Stimulated activated CD4-positive, alpha-beta T cell treated with anti-CD3 and anti-CD28 coated beads, Interleukin-2, amount 100 ng/mL, for 24 hours (primary cell): ENCODE measurements at places on chromosomes 12 and 14.

DNA sequence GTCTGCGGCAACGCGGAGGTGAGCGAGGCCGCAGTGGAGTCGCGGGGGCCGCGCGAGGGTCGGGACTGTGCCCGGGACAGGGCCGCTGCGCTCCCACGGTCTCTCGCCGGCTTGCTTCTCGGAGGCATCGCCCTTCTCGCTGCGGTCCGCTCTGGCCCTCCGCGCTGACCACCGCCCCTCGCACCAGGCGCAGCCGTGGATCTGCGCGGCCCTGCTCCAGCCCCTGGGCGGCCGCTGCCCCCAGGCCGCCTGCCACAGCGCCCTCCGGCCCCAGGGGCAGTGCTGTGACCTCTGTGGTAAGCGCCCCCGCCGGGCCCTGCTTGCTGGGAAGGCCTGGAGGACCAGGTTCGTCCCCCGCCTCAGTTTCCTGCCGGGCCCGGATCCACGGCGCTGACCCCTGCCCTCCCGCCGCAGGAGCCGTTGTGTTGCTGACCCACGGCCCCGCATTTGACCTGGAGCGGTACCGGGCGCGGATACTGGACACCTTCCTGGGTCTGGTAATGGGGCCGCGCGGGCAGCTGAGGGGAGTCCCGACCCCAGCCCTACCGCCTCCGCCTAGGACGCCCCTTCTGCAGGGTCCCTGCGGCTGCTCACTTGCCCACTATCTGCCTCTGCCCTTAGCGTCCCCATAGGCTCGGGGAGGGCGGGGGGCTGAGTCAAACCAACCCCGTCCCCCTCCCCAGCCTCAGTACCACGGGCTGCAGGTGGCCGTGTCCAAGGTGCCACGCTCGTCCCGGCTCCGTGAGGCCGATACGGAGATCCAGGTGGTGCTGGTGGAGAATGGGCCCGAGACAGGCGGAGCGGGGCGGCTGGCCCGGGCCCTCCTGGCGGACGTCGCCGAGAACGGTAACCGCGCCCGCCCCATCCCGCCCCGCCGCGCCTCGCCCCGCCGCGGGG is 7.0 kb downstream of the AMN start:
- no peak for DNase-seq

- no peak for DNase-seq
These were observed 124.9 kb downstream of the ATP23 start for GRCh38 chr12:58066296-58066695.

DNA sequence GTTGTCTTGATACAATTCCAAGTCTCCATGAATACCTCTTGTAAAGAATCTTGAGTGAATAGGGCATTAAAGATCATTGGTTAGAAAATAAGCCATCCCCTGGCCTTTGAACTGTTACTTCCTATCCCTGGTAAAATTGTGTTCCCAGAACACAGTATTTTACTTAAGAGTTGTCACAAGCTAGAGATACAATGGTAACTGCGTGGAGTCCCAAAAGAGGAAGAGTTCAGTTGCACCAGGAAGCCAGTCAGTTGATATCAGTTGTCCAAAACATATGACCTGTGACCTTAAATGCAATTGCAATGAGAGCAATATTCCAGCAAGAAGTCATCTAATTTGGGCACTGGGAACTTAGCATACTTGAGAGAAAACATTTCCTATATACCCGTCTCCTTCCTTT is 117.3 kb downstream of the NEDD1 start:
- no peak for DNase-seq

- DNase-seq: no peak
These were observed 51.2 kb upstream of the TCL1B start for GRCh38 chr14:95635051-95635450.

DNA sequence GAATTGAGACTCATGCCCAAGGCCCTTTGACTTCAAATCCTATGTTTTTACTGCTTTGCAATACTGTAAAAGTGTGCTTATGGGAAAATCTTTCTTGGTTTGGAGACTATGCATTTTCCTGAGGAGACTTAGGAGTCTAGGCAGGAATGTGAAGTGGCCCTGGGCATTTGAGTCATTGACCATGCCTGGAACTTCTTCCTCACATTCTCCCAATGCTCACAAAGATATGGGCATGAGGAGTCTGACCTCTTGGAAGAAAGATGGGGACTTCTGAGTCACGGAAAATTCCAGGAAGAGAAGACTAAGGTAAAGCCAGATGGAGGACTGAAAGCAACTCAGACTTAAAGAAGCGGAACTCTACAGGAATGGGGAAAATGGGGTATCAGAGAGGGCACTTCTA is 38.2 kb upstream of the ZNF641 start:
- no peak for DNase-seq

DNA sequence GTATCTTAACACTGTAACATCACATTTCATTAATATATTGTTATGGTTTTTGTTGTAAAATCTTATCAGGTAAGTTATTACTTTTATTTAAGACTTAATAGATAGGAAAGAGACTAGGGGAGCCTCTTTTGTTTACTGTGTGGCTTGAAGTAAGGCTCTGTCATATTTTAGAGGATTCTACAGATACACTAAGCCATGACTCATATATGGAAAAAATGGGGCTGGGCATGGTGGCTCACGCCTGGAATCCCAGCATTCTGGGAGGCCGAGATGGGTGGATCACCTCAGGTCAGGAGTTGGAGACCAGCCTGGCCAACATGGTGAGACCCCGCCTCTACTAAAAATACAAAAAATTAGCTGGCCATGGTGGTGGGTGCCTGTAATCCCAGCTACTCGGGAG is 23.6 kb upstream of the NPFF start:
- no peak for DNase-seq

- no peak for DNase-seq
These were observed 392.7 kb downstream of the RPS29 start for GRCh38 chr14:49193332-49194065.

GRCh38 chr12:44972746-44973421 is 78.0 kb downstream of the DBX2 start:
- no peak for DNase-seq

- no peak for DNase-seq
These were observed 216.9 kb downstream of the NTF3 start for GRCh38 chr12:5648692-5649359.
